CMK (cell line): ENCODE measurements at places on chromosomes 1 and 21.
A peak's percentile ranks its signal among the peaks of the same experiment; 100 is the strongest.

GRCh38 chr21:22444990-22445389, 1446.8 kb downstream of the NCAM2 start:
- no peak for DNase-seq

GRCh38 chr1:70044832-70045231, 160.5 kb downstream of the LRRC40 start:
- no peak for DNase-seq

DNA sequence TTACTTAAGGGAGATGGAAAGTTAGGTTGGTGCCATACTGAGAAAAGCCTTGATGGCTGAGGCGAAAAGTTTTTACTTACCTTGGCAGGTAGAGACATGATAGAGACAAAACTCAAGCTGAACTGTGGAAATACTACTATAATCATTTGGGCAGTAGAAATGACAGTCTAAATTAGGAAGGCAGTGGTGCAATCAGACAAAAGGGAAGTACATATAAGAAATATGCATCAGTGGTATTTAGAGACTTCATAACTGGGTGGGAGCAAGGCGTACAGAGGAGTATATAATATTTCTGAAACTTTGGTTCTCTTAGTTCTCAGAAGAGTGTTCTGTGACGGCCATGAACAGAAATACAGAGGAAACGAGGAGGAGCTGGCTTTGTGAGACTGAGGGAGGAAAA, 2.4 kb upstream of the CEP350 start:
- DNase-seq, result no peak

DNA sequence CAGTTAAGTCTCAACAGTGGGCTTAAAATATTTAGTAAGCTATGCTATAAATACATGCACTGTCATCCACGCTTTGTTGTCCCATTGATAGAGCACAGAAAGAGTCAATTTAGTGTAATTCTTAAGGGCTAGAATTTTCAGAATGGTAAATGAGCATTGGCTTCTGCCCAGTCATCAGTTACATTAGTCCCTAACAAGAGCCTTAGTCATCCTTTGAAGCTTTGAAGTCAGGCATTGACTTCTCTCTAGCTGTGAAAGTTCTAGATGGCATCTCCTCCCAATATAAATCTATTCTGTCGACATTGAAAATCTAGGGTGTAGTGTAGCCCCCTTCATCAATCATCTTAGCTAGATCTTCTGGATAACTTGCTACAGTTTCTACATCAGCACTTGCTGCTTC, 12.0 kb upstream of the LPGAT1 start:
- no peak for DNase-seq

DNA sequence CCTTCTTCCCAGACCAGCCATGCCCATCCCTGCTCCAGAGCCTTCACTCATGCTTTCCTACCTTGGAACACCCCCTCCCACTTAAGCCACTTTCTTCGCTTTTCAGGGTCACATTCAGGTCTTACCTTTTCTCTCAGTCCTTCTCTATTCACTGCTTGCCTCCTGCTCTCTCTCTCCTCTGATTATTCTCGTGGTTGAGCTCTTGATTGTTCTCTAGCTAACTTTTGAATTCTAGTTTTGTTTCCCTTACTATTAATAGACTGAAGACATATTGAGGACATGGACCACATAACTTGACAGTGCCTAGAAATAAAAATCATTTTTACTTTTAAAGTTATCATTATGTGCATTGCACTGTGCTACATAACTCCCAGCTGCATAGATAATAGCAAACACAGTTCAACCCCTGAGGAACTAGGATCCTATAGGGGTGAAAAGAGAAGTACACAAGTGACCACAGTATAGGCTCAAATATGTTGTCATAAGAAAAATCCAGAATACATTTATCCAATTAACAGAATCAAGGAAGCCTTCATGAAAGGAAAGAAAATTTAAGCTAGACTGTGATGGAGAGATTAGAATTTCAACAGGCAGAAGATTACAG, 21.5 kb downstream of the INSL5 start:
- no peak for DNase-seq

DNA sequence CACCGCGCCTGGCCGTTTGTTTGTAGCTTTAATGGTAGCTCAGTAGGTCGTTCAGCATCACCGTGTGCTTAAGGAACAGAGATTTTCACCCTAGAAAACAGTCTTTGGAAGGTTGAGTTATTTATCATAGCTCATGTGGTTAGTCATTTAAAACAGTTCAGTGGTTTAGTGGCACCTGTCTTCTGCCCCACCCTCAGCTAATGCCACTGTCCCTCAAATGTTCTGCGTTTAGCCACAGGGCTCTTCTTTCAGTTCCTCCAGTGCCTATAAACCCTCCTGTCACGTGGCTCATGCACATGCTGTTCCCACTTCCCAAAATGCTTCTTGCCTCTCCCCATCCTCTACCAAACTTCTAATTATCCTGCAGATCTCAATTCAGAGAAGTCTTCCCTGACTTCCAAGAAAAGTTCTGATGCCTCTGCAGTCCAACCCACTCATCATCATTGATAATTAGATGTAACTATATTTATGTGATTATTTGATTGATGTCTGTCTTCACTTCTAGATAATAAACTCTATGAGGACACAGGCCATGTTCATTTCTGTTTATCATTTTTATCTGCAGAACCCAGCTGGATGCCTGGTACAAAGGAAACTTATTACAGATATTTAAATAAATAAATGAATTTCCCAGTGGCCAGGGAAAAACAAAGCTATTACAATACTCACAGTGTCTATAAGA, 14.4 kb upstream of the DIPK1A start:
- DNase-seq, result no peak

DNA sequence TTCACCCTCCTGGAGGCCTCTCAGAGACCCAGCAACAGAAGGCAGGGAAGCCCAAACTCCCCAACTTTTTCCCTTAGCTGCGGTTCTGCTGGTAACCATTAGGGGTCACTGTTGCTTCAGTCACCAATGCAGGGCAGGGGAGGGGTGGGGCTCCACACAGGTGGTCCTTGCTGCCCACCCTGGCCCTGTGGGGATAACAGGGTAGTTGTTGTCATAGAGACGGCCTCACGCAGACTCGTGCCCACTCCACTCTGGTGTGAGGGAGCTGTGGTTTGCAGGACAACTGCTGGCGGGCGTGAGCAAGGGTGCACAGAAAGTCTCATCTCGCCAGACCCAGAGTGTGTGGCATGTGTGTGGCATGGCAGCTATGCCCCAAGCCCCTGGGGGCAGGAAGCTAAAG, 19.9 kb downstream of the INSRR start:
- DNase-seq, result no peak

- DNase-seq, result no peak
These were observed 5.2 kb upstream of the VSIG8 start for GRCh38 chr1:159867664-159868026.

- DNase-seq, result no peak
These were observed 525.3 kb downstream of the KIF26B start for GRCh38 chr1:245679821-245680780.

GRCh38 chr1:43402089-43402865, 12.6 kb downstream of the SZT2 start:
- DNase-seq, result peak; percentile 72
